ENCODE measurements at places on chromosomes 1 and 21. TPM values are rescaled to one million over a fixed set of nuclear protein-coding genes. Genes with fewer than 3 reads are reported as not detected.

DNA sequence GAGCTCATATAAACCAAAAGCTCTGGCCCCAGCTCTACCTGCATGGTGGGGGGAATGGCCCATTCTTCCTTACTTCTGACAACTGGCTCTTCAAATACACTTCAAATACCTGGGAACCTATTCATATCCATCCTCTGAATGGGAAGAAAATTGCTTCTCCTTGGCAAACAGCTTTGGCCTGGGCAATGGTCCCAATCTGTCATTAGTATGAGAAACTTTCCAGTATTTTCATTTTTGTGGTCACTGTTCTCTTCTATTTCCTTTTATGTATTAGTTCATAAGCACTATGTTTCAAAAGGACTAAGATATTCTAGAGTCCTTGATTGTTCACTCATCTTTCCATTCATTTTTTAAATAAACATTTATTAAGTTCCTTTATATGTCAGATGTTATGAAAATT, 5.2 kb upstream of the HSD3B2 start:
- no peaks in the 10 kb centered on the region for H3K4me1 ChIP-seq
- DNase-seq, result no peak
- H3K27ac ChIP-seq, result no peak overlapping the region
- no peaks in the 10 kb centered on the region for H3K36me3 ChIP-seq
- H3K4me3 ChIP-seq, result no peak overlapping the region

DNA sequence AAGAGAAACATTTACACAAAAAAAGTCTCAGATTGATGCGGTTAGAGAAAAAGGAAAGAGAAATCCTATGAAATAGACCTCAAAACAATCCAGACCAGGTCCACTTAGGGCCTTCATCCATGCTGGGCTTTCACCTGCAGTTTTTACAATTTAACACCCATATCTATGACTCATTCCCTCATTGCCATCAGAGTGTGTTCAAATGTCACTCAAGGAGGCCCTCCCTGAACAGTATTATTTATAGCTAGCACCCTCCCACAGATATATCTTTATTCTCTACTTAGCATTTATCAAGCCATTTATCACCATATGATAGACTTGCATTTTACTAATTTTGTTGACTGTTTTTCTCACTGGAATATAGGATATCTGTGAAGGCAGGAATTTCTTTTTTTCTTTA, 824 bp upstream of the KRTAP21-3 start:
- no peak overlapping the region for H3K4me3 ChIP-seq
- H3K4me1 ChIP-seq, result no peaks in the 10 kb centered on the region
- H3K36me3 ChIP-seq, result no peaks in the 10 kb centered on the region
- DNase-seq, result no peak
- no peaks in the 10 kb centered on the region for H3K27me3 ChIP-seq
- H3K27ac ChIP-seq, result no peak overlapping the region

DNA sequence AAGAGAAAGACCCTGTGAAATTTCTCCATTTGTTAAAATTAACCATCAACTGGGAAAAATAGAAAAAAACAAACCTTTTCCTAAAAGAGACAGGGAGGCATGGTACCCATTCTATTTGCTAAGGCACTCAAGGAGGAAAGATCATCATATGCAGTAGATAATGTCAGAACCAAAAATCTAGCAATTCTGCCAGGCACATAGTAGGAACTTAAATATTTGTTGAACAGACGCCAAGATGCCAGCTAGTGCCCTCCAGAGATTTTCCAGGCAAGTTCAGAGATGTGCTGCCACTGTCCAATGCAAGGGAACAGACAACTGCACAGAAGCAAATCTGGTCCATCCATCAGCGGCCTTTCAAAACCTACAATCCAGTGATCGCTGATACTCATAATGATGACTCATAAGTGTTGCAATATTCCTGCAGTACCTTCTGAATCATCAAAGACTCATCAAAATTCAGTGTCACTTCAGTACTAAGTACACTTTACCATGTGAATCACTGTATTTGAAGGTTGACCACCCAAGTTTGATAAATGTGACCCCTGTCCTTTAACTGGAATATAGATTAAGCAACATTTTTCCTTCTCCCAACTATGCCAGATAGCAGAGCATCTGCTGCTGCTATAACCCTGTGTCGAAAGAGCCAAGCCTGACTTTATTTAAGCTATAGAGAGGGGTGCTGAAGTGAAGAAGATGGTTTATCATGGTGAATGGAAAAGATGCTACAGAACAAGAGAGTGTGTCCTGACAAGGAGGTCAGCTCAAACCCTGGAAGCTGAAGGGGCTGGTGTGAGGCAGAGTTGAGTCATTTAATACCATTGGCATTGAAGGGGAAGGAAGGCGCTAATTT, 99.1 kb downstream of the MT1HL1 start:
- no peak for DNase-seq
- H3K4me1 ChIP-seq, result no peaks in the 10 kb centered on the region
- no peaks in the 10 kb centered on the region for H3K36me3 ChIP-seq

DNA sequence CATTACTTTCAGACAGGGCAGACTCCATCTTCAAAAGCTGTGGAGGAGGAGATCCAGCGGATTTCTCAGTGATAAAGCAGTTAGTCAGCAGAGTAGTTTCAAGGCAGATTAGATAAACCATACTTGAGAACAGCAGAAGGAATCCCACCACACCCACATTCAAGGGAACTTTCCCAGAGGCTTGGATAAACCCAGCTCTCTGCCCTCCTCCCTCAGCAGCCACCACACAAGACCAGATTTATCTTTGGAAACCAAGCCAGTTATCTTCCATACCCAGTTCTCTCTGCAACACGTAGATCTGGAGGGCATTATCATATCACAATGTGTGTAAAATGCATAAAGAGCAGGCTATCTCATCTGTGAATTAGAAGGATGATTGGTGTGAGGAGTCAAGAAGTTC, 40.2 kb downstream of the GFI1 start:
- no peak for DNase-seq
- H3K4me1 ChIP-seq, result no peaks in the 10 kb centered on the region
- no peak overlapping the region for H3K27ac ChIP-seq
- no peaks in the 10 kb centered on the region for H3K27me3 ChIP-seq
- no peaks in the 10 kb centered on the region for H3K36me3 ChIP-seq
- H3K4me3 ChIP-seq, result no peak overlapping the region

GRCh38 chr1:101235696-101236515, 913 bp upstream of the S1PR1 start:
- no peak for DNase-seq
- H3K4me1 ChIP-seq, result peaks cover 19% of the 10 kb centered on the region
- H3K36me3 ChIP-seq, result no peaks in the 10 kb centered on the region
- H3K27ac ChIP-seq, result peak overlapping the region; percentile 82
- H3K4me3 ChIP-seq, result peak overlapping the region; percentile 77
- H3K27me3 ChIP-seq, result no peaks in the 10 kb centered on the region

- H3K36me3 ChIP-seq, result no peaks in the 10 kb centered on the region
- H3K27me3 ChIP-seq, result no peaks in the 10 kb centered on the region
- no peak for DNase-seq
Measured at GRCh38 chr1:100335436-100335835, 16.9 kb upstream of the CDC14A start.

DNA sequence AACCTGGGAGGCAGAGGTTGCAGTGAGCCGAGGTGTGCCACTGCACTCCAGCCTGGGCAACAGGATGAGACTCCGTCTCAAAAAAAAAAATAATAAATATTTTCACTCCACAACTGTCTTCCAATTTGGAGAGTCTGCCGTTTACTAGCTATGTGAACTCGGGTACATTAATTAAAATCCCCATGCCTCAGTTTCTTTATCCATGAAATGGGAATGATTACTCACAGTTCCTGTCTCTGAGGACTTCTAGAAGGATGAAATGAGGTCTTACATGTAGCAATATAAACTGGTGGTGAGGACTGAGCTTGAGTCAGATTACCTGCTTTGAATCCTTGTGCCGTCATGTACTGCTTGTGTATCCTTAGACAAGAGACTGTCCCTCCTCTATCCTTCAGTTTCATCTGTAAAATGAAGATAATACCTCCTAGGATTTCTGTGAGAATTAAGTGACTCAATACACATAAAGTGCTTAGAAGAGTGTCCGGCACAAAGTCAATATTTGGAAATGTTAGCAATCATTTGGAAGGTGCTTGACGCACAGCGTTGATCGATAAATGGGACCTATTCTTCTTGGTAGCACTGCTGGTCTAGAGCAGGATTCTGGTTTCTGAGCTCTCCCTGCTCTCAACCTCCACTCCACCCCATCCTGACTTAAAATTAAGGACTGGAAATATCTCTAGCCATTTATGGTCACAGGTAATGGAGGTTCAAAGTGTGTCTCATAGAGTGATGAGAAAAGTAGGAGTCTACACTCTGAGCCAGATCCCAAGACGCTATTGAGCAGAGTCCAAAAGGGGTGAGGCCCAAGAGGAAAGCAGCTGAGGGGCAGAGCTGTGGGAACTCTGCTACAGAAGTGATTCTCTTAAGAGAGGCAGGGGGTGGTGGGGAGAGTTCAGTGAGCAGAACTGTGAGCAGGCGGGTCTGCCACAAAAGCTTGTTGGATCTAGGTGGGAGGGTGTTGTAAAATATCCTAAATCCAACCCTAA, 11.6 kb upstream of the DDI2 start:
- no peaks in the 10 kb centered on the region for H3K27me3 ChIP-seq
- no peak overlapping the region for H3K4me3 ChIP-seq

GRCh38 chr1:165162671-165163241, 193.8 kb downstream of the LMX1A start:
- H3K36me3 ChIP-seq, result no peaks in the 10 kb centered on the region
- H3K27me3 ChIP-seq, result no peaks in the 10 kb centered on the region
- no peak overlapping the region for H3K4me3 ChIP-seq
- H3K27ac ChIP-seq, result no peak overlapping the region
- no peak for DNase-seq

GRCh38 chr1:34870395-34870794, 10.8 kb upstream of the SMIM12 start:
- H3K4me3 ChIP-seq, result no peak overlapping the region
- H3K27ac ChIP-seq, result no peak overlapping the region
- H3K4me1 ChIP-seq, result peaks cover 19% of the 10 kb centered on the region
- peaks cover 39% of the 10 kb centered on the region for H3K27me3 ChIP-seq
- H3K36me3 ChIP-seq, result no peaks in the 10 kb centered on the region

- H3K27me3 ChIP-seq, result no peaks in the 10 kb centered on the region
- H3K4me3 ChIP-seq, result no peak overlapping the region
- no peak for DNase-seq
- no peaks in the 10 kb centered on the region for H3K4me1 ChIP-seq
- no peak overlapping the region for H3K27ac ChIP-seq
Measured at GRCh38 chr1:87204921-87205320, 123.8 kb upstream of the LMO4 start.

DNA sequence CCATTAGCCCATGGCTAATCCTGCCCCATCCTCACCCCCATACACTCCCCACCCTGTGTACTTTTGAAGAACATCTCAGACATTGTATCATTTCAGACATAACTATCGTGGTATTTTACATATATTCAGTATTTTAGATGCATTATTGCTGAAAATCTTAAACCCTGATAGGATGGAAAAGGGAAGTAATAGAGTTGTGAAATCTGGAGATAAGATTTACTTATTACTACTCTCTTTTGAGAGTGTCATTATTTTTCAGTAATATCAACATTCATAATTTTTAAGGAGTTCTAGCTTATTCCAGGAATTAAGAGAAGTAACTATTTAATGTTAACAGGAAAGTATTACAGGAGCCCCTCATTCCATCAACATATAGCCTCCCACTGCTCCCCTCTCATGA, 34.4 kb downstream of the ADCY10 start:
- H3K27ac ChIP-seq, result no peak overlapping the region
- no peaks in the 10 kb centered on the region for H3K4me1 ChIP-seq
- H3K36me3 ChIP-seq, result no peaks in the 10 kb centered on the region
- H3K27me3 ChIP-seq, result no peaks in the 10 kb centered on the region

- H3K27me3 ChIP-seq, result no peaks in the 10 kb centered on the region
- no peak overlapping the region for H3K27ac ChIP-seq
- H3K36me3 ChIP-seq, result no peaks in the 10 kb centered on the region
- DNase-seq, result no peak
- H3K4me1 ChIP-seq, result no peaks in the 10 kb centered on the region
- H3K4me3 ChIP-seq, result no peak overlapping the region
Measured at GRCh38 chr21:36926989-36927718, 39.3 kb downstream of the HLCS start.

DNA sequence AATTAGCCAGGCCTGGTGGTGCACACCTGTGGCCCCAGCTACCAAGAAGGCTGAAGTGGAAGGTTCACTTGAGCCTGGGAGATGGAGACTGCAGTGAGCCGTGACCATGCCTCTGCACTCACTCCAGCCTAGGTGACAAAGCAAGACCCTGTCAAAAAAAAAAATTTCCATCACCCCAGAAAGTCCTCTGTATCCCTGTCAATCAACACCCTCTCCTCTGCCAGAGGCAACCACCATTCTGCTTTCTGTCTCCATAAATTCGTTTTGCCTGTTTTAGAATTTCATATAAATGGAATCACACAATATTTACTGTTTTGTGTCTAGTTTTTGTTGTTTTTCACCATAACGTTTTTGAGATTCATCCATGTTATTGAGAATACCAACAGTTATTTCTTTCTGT, 141.6 kb upstream of the SLC45A1 start:
- no peak for DNase-seq
- H3K36me3 ChIP-seq, result no peaks in the 10 kb centered on the region
- H3K27me3 ChIP-seq, result no peaks in the 10 kb centered on the region
- H3K4me3 ChIP-seq, result no peak overlapping the region
- no peak overlapping the region for H3K27ac ChIP-seq

- H3K27ac ChIP-seq, result no peak within 1 kb of the TSS
- peaks cover 36% of the 10 kb centered on the region for H3K27me3 ChIP-seq
- H3K4me3 ChIP-seq, result peak within 1 kb of the TSS; percentile 56
- H3K36me3 ChIP-seq, result no peaks in the 10 kb centered on the region
Measured at GRCh38 chr1:923131-923990, at the start of gene SAMD11. Gene SAMD11 (plus strand): TSS chr1:923923. CDS start chr1:924432, 509 bp downstream.

GRCh38 chr1:236753516-236753915, 41.6 kb upstream of the MTR start:
- H3K4me1 ChIP-seq, result no peaks in the 10 kb centered on the region
- H3K36me3 ChIP-seq, result no peaks in the 10 kb centered on the region
- H3K27me3 ChIP-seq, result no peaks in the 10 kb centered on the region
- H3K27ac ChIP-seq, result no peak overlapping the region
- no peak overlapping the region for H3K4me3 ChIP-seq

- H3K4me3 ChIP-seq, result no peak overlapping the region
- H3K27ac ChIP-seq, result peak overlapping the region; percentile 10
- peaks cover 10% of the 10 kb centered on the region for H3K4me1 ChIP-seq
- H3K36me3 ChIP-seq, result no peaks in the 10 kb centered on the region
Measured at GRCh38 chr1:114080511-114081436, 72.9 kb downstream of the SYT6 start.

Gene SPATA17
- 0.11 TPM for total RNA-seq

Gene LAD1
- total RNA-seq, result 242 TPM

Gene HNRNPCL1
- total RNA-seq, result not detected

Gene MSH4
- 0.35 TPM for total RNA-seq

Gene USP1
- 14.6 TPM for total RNA-seq

Gene C1orf185
- not detected for total RNA-seq

Gene NLRP3
- total RNA-seq, result 0.57 TPM

Gene SHE
- total RNA-seq, result 0.19 TPM

Gene SDCCAG8
- 21.6 TPM for total RNA-seq
